ENCODE measurements at places on chromosomes 2 and 18. TPM values are rescaled to one million over a fixed set of nuclear protein-coding genes. Genes with fewer than 3 reads are reported as not detected.

GRCh38 chr2:194443926-194444325, 1213.1 kb upstream of the SLC39A10 start:
- H3K27ac ChIP-seq = no peak overlapping the region
- no peaks in the 10 kb centered on the region for H3K36me3 ChIP-seq
- H3K4me3 ChIP-seq = no peak overlapping the region
- no peaks in the 10 kb centered on the region for H3K27me3 ChIP-seq
- no peaks in the 10 kb centered on the region for H3K4me1 ChIP-seq
- no peak for DNase-seq

SOX11 gene
- not detected for total RNA-seq

TEX44 gene
- not detected for total RNA-seq

UNC80 gene
- total RNA-seq = not detected

DNA sequence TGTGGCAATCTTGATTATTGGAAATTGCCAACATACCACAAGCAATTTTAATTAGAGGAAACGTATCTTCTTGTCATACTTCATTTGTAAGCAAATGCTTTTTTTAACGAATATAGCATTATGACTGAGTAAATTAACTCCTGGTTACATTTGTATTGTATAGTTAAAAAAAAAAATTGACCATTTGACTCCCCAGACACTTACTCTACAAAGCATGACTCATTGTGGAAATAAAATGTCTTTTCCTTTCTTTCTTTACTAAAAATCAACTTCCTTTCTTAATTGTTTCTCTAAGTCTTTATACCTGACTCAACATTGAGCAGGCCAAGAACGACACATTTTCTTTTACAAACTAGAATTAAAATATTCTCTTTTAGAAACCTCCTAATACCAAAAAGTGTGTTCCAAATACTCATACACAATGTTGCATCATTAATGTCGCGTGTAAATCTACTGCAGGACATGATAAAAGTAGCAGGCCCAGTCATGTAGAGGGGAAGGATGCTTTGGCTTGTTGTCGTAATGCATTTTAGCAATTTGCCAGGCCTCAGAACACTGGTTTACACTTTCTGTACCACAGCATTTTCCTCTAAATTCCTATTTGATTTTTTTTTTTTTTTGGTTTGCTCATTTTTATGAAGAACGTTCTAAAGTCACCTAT, 349.6 kb upstream of the KCNH7 start:
- no peak overlapping the region for H3K4me3 ChIP-seq
- H3K27me3 ChIP-seq = no peaks in the 10 kb centered on the region
- H3K4me1 ChIP-seq = no peaks in the 10 kb centered on the region

SPP2 gene
- total RNA-seq = not detected

ASB18 gene
- not detected for total RNA-seq

Measured in activated naive CD4-positive, alpha-beta T cell treated with anti-CD3 and anti-CD28 coated beads for 36 hours (primary cell).